ENCODE measurements at places on chromosomes 4 and X. TPM values are rescaled to one million over a fixed set of nuclear protein-coding genes. Genes with fewer than 3 reads are reported as not detected.

The GBA3 gene
- 0.63 TPM for total RNA-seq

The C4orf36 gene
- 1.1 TPM for total RNA-seq

The CFAP299 gene
- not detected for total RNA-seq

The USP51 gene
- 0.80 TPM for total RNA-seq

The RASSF6 gene
- 5.9 TPM for total RNA-seq

The NALF2 gene
- total RNA-seq = 1.0 TPM

The TKTL2 gene
- not detected for total RNA-seq
